ENCODE measurements at places on chromosomes 7 and 10. TPM values are rescaled to one million over a fixed set of nuclear protein-coding genes. Genes with fewer than 3 reads are reported as not detected.

DNA sequence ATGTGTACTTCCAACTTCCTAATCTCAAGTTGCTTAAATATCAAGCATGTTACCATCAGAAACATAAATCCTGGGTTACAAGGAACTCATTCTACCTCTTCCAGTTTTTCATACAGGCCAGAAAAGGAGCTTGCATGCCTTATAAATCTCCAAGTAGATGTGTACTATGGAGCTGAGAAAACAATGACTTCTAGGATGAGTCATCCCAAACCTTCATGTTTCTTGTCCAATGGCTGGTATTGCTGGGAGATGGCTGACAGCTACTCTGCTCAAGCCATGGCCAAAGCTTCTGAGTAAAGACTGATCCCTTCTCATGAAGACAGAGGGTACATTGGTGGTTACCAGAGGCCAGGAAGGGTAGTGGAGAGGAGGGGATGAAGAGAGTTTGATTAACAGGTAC, 8.6 kb downstream of the RAPGEF5 start:
- no peak for DNase-seq
- no peak overlapping the region for H3K4me3 ChIP-seq

- no peak overlapping the region for H3K27ac ChIP-seq
- no peaks in the 10 kb centered on the region for H3K27me3 ChIP-seq
- H3K4me3 ChIP-seq = no peak overlapping the region
- H3K36me3 ChIP-seq = no peaks in the 10 kb centered on the region
- H3K4me1 ChIP-seq = peaks cover 22% of the 10 kb centered on the region
Measured at GRCh38 chr10:129530581-129530980, 63.5 kb downstream of the MGMT start.

DNA sequence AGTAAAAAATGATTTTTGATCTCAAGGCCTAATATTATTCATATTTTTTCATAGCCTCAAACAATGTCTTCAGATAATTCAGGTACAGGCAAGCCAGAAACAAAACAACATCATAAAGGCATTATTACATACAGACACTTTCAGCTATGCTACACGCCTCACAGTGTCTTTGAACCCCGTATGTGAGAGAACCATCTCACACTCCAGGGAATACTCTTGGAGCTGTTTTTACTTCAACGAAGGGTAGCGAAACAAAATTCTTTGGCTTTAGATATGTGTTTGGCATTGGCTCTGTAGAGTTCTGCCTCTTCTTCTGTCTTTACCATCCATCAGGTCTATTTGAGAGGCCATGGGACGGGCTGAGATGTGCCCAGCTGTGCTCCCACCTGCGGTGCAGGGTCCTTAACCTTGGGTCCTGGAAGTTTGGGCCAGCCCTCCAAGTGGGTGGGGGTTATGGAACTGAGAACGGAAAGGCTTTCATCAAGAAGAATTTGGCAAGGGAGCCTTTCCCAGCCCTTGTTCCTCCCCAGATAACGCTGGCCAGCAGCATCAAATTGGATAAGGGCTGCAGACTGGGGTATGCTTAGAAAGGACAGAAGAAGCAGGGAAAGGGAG, 276.9 kb downstream of the TCF7L2 start:
- H3K36me3 ChIP-seq = no peaks in the 10 kb centered on the region
- peaks cover 3% of the 10 kb centered on the region for H3K27me3 ChIP-seq
- no peaks in the 10 kb centered on the region for H3K4me1 ChIP-seq
- H3K27ac ChIP-seq = no peak overlapping the region
- H3K4me3 ChIP-seq = no peak overlapping the region

- no peaks in the 10 kb centered on the region for H3K27me3 ChIP-seq
- no peak overlapping the region for H3K27ac ChIP-seq
- H3K36me3 ChIP-seq = no peaks in the 10 kb centered on the region
- no peaks in the 10 kb centered on the region for H3K4me1 ChIP-seq
- H3K4me3 ChIP-seq = no peak overlapping the region
- DNase-seq = no peak
Measured at GRCh38 chr7:9231630-9232121, 798.3 kb downstream of the NXPH1 start.

DNA sequence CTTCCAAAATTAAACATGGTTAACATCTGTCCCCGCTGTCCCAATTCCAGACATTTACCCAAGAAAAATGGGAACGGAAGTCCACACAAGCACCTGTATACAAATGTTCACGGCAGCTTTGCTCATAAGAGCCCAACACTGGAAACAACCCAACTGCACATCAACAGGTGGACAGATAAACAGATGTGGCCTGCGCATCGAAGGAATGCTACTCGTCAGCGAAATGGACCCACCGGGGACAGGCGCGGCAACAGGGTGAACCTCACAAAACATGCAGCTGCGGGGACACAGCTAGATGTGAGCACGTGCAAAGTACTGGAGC, 20.9 kb downstream of the GPR146 start:
- H3K4me1 ChIP-seq = peaks cover 31% of the 10 kb centered on the region
- no peak overlapping the region for H3K27ac ChIP-seq
- no peaks in the 10 kb centered on the region for H3K27me3 ChIP-seq
- no peak for DNase-seq

DNA sequence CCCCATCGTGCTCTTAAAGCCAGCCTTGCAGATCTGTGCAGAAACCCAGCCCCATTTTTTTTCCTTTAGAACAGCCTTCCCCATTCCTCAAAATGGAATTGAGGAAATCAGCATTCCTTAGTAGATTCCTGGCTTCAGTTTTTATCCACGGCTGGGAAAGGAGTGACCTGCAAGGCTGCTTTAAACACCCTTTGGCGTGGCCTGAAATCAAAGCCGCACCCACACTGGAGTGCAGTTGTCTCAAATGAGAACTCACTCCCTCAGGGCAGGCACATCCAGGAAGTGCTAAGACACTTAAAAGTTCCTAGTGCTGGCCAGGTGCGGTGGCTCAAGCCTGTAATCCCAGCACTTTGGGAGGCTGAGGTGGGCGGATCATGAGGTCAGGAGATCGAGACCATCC, 34.8 kb downstream of the HTR5A start:
- H3K36me3 ChIP-seq = no peaks in the 10 kb centered on the region
- H3K4me1 ChIP-seq = no peaks in the 10 kb centered on the region
- no peak overlapping the region for H3K4me3 ChIP-seq
- no peaks in the 10 kb centered on the region for H3K27me3 ChIP-seq
- no peak overlapping the region for H3K27ac ChIP-seq

DNA sequence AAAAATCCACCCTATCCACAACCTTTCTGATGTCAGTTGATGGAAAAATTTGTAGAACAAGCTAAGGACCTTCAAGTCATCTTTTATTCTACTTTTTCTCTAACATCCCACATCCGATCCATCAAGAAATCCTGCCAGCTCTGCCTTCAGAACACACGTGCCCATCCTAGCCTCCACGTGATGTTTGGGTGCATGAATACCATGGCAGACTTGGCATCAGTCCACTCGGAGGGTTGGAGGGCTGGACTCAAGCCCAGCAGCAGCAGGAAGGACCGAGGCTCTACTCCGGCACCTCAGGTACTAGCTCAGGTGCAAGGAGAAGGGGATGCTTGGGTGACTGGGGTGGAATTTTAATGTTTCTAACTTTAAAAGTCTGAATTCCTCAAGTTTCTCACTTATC, 428.6 kb downstream of the DPP6 start:
- no peak for DNase-seq
- no peaks in the 10 kb centered on the region for H3K36me3 ChIP-seq
- no peak overlapping the region for H3K27ac ChIP-seq
- H3K27me3 ChIP-seq = no peaks in the 10 kb centered on the region
- H3K4me1 ChIP-seq = no peaks in the 10 kb centered on the region

- H3K4me1 ChIP-seq = peaks cover 4% of the 10 kb centered on the region
- no peaks in the 10 kb centered on the region for H3K27me3 ChIP-seq
- DNase-seq = no peak
Measured at GRCh38 chr10:132548106-132548823, 10.7 kb downstream of the INPP5A start.

GRCh38 chr10:74344306-74344705, 193.3 kb downstream of the ADK start:
- peaks cover 4% of the 10 kb centered on the region for H3K36me3 ChIP-seq
- H3K27me3 ChIP-seq = no peaks in the 10 kb centered on the region
- H3K4me3 ChIP-seq = no peak overlapping the region
- DNase-seq = no peak
- no peak overlapping the region for H3K27ac ChIP-seq
- no peaks in the 10 kb centered on the region for H3K4me1 ChIP-seq

DNA sequence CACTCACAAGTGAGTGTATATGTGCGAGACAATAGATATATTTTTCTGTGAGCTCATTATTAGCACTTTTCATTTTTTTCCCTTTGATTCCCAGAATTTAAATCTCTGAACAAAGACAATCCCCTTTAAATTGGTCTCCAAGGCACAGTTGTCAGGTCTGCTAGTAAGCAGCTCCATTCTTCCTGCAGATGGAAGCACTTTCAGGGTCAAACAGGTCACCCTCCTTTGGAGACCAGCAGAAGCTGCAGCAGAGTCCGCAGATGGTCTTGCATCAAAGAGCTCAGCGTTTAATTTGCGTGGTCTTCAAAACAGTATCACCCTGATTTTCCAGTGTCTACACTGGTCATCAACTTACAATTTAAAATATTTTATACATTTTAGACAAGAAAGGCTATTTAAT, 543.8 kb downstream of the ARL4A start:
- H3K36me3 ChIP-seq = no peaks in the 10 kb centered on the region
- no peak overlapping the region for H3K27ac ChIP-seq
- H3K4me1 ChIP-seq = no peaks in the 10 kb centered on the region
- H3K4me3 ChIP-seq = no peak overlapping the region

DNA sequence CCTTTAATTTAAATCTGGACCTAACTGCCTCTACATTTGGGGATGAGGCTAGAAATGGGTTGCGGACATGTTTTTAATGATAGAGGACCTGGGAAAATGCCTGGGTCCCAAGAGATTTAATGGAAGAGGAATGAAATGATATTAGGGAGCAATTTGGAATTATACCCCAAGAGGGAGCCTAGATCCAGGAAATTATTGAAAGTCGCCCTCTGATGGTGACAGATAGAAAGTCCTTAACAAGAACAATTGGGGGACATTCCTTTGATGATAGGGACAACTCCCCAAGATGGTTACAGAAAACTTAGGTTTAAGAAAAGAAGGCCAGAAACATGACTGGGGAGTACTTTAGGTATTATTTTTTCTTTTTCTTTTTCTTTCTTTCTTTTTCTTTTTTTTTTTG, 9.5 kb upstream of the TSGA13 start:
- no peaks in the 10 kb centered on the region for H3K4me1 ChIP-seq
- H3K27me3 ChIP-seq = no peaks in the 10 kb centered on the region
- no peaks in the 10 kb centered on the region for H3K36me3 ChIP-seq
- DNase-seq = no peak
- H3K4me3 ChIP-seq = no peak overlapping the region

DNA sequence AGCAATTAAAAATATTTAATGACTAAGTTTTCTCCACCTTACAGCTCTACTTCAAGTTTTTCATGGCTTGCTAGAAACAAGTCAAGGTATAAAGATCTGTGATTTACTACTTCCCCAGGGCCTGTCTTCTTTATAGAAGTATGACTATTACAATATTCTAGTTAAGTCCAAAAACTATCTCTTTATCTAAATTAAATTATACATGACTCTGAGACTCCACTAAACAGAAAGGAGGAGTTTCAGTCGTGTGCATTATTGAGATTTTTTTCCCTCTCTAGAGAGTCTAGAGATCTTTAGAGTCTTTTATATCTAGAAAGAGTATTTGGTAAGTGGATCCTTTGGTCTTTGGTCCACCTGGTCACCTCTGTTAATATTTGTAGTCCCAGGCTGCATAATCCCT, 100.7 kb downstream of the SEMA3E start:
- H3K4me1 ChIP-seq = peaks cover 12% of the 10 kb centered on the region
- H3K27me3 ChIP-seq = no peaks in the 10 kb centered on the region
- no peaks in the 10 kb centered on the region for H3K36me3 ChIP-seq
- DNase-seq = no peak

DNA sequence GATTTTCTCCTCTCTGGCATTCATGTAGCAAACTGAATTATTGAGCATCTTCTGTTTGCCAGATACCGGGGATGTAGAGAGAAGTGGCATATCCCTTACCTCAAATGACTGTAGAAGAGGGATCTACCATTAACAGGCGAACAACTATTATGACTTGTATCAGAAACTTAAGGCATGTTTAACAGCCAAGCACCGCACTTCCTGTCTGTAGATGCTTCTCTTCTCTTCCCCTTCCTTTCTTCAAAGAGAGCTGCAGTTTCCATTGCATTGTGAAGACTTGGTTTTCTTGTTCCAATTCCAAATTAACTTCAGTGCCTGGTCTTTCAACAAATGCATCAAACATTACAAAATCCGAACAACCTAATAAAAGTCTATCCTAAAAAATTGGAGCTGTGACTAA, 49.3 kb downstream of the LRRC4 start:
- H3K4me1 ChIP-seq = no peaks in the 10 kb centered on the region
- no peaks in the 10 kb centered on the region for H3K27me3 ChIP-seq
- H3K36me3 ChIP-seq = no peaks in the 10 kb centered on the region
- DNase-seq = no peak
- H3K27ac ChIP-seq = no peak overlapping the region

GRCh38 chr10:17179002-17179401, 22.5 kb downstream of the TRDMT1 start:
- H3K27ac ChIP-seq = no peak overlapping the region
- H3K36me3 ChIP-seq = no peaks in the 10 kb centered on the region
- H3K27me3 ChIP-seq = no peaks in the 10 kb centered on the region
- H3K4me1 ChIP-seq = no peaks in the 10 kb centered on the region

DNA sequence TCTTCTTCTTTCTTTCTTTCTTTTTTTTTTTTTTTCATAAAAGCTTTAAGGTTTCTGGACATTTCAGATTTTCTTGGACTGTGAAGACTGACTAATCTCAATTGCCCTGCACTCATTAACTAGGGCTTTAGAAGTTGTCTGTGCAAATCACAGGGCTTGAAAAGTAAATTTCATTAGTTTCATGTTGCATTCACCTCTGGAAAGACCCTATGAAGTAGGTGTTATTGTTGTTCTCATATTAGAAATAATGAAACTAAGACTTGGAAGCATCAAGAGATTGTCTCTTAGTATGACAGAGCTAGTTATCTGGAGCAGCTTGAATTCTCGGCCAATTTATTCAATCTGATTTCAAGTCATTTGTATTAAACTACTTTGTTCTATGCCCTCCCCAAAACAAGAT, 28.2 kb upstream of the SEMA3D start:
- H3K36me3 ChIP-seq = no peaks in the 10 kb centered on the region
- no peaks in the 10 kb centered on the region for H3K27me3 ChIP-seq
- DNase-seq = no peak
- no peaks in the 10 kb centered on the region for H3K4me1 ChIP-seq

GRCh38 chr10:100917071-100917470, 4.3 kb downstream of the SLF2 start:
- no peak for DNase-seq
- peaks cover 15% of the 10 kb centered on the region for H3K4me1 ChIP-seq
- peaks cover 14% of the 10 kb centered on the region for H3K36me3 ChIP-seq

DNA sequence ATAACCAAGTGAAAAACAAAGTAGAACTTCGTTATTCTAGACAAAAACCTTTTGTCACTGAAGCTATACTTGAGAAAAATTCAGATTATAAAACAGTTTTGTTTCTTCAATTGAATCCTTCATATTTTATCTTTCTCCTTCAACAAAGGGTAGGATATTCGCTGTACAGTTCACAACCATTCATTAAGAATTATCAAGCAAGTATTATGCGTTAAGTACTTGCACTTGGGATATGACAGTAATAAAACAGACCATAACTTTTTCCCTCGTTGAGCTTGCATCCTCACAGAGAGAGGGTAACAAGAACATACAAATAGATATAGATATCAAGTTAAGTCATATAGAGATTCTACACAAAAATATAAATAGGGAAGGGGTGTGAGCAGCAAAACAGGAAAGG, 61.2 kb upstream of the MEOX2 start:
- H3K36me3 ChIP-seq = no peaks in the 10 kb centered on the region
- no peaks in the 10 kb centered on the region for H3K4me1 ChIP-seq
- no peak overlapping the region for H3K4me3 ChIP-seq
- no peaks in the 10 kb centered on the region for H3K27me3 ChIP-seq
- DNase-seq = no peak

FAM237B gene
- polyA plus RNA-seq = not detected

SFTPD gene
- not detected for polyA plus RNA-seq

SUGCT gene
- 69.5 TPM for polyA plus RNA-seq

DENND2A gene
- polyA plus RNA-seq = 5.1 TPM

XRCC2 gene
- polyA plus RNA-seq = 2.0 TPM

TMEM168 gene
- 30.5 TPM for polyA plus RNA-seq

C10orf90 gene
- polyA plus RNA-seq = not detected
